ENCODE measurements at places on chromosomes 13 and 19.

DNA sequence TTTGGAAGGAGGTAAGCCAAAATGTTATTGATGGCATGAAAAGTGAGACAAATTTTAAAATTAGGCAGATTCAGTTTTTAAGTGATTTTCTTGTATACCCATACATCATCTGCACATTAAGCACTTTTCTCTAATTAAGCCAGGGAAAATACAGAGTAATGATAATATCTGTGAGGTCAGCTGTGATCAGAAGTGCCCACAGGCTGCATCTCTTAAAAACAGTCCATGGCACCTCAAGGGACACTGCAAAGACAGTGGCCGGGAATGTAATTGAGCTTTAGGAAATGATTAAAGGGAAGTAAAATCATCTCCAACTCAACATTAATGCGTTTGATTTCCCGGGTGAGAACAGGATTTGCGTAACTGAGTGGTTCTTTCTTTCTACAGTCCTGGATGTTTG is 2.0 kb downstream of the COL4A1 start:
- no peak for DNase-seq

GRCh38 chr19:44196772-44197171 is 15.6 kb upstream of the ZNF227 start:
- DNase-seq, result no peak

DNA sequence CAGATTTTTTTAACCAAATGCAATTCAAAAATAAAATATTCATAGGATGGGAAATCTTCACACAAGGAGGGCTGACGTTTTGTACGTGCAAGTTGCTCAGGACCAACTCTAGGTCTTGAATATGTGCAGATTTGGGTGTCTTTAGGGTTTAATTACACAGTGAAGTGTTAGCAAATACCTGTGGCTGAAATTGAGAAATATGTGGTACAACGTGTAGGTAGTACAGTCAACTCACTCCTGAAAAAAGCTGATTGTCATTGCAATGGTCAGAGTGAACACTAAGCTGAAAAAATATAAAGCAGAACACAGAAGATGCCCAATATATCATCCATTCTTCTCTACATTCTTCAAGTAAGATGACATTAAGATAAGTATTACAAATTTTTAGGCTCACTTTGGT is 314.3 kb downstream of the SLITRK1 start:
- no peak for DNase-seq

DNA sequence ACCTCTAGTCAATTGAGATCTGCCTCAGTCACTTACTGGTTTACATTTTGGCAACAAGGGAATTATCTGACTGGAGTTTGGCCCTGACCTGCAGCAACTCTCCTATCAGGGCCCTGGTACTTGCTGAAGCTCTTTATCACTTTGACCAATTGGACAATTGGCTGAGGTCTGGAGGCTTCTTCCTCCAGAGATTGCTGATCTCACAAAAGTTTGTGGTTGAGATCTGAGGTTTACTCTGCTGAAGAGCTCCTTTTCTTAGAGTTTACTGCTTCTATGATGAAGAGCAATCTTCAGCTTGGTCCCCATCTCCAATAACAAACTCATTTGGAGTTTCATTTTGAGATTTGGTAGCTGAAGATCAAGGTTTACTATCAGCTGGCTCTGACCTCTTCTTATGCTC is 276.9 kb upstream of the SGCG start:
- DNase-seq, result no peak

DNA sequence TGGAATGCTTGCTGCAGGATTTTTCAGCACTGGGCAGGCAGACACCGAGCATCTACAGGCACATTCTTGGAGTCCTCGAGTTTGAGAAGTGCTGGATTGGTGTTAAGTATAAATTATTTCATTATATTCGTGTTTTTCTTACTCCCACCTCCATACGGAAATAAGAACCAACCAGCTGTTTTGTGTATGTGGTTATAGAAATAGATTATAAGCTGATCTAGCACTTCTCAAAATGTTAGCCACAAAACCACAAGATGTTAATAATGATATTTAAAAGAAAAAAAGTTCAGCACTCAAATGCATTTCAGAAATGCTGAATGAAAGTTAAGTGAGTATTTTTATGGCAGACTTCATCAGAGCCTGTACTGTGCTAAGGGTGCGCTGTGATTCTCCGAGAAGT is 24.0 kb upstream of the TEX29 start:
- no peak for DNase-seq

DNA sequence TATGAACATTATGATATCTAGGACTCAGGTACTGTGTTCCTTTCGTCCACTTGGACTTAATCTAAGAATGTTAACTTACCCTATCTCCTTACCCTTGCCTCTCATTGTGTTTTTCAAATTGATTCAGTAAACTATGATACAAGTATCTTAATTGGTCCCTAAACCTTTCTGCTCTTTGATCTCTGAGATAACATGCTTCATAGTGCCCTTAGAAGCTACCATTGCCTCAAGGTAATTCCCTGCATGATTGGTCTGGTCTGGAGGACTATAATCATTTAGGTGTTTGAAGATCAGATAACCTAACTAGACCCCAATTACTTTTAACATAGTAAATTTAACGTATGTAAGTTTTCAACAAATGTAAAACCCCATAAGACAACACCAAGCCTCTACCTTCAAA is 169.9 kb upstream of the NBEA start:
- DNase-seq, result no peak

- DNase-seq, result no peak
Observed at GRCh38 chr13:74870865-74871264, 611.1 kb downstream of the TBC1D4 start.

GRCh38 chr19:45505151-45505995 is 1.9 kb upstream of the VASP start:
- DNase-seq, result no peak

DNA sequence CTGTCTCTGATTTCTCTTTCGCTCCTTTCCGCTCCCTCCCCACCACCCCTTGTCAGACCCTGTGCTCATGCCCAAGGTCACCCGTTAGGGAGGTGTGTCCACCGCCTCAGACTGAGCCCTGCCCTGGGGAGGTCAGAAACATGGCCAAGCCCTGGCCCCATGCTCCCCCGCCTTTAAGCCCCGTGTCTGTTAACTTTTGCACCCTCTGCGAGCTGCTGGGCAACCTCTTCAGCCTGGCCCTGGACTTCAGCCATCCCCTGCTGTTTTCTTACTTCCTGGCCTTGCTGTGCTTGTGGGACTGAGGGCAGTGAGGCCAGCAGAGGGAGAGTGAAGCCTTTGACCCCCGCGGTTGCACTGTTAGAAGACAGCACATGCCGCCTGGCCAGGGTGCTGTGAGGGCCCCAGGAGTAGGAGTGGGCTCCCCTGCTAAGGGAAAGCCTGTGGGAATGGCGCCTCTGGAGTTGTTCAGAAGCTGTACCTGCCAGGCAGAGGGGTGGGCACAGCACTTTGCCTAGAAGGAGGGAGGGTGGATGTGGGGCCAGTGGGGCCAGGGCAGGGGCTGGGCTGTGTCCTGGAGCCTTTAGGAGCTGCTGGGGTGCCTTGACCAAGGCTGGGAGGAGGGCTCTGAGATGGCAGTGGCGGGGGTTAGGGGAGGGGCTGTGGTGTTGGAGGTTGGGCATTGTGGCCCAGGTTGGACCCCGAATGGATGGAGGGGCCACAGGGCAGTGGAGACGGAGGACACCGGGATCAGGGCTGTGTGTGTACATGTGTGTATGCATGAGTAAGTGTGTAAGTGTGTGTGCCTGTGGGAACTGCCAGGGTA is 7.9 kb downstream of the UPF1 start:
- DNase-seq, result no peak

- no peak for DNase-seq
Observed at GRCh38 chr13:97091196-97091595, 96.9 kb upstream of the OXGR1 start.

- DNase-seq, result peak; percentile 61
Observed at GRCh38 chr13:113406321-113407102, 42.6 kb upstream of the GRTP1 start.

- no peak for DNase-seq
Observed at GRCh38 chr19:33997690-33998089, 174.6 kb upstream of the LSM14A start.

- DNase-seq, result no peak
Observed at GRCh38 chr13:99894105-99894839, 77.3 kb downstream of the ZIC5 start.

GRCh38 chr13:83153848-83154247 is 728.4 kb downstream of the SLITRK1 start:
- no peak for DNase-seq

DNA sequence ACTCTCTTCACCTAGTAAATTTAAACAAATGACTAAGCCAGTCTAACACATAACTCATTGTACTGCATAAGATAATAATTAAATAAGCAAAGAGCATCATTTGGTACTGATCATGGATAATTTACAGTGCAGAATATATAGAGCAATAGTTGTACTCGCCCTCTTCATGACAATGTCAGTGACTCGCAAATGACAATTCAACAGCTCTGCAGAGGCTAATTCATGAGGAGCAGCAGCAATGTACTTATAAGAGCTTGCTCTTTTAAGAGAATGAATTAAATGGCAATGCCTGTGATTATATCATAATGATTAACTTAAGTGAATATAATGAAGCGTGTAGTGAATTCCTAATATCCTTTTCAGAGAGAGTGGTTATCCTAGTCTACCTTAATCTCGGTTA is 284.5 kb upstream of the PCDH20 start:
- DNase-seq, result no peak

DNA sequence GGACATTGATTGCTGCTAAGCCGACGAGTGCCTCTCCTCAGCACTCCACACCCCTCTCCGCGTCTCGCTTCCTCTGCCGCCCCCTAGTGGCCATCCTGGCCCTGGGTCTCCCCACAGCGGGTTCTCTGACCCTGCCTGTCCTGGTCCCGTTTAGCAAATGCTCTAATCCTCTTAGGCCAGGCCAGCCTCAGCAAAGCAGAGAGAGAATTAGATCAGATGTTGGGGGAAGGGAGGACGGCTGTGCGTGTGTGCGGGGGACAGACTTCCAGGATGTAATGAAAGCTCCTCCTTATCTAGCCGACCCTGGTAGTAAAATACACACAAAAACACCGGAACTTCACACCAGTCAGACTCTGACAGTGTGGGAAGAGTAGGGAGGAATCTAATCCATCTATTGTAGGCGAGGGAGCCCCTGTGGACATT is 4.5 kb downstream of the TPRX2 start:
- DNase-seq, result peak; percentile 93

Measured in spleen (tissue), 13 donors.